ENCODE measurements at places on chromosomes 13 and 19. TPM values are rescaled to one million over a fixed set of nuclear protein-coding genes. Genes with fewer than 3 reads are reported as not detected.

DNA sequence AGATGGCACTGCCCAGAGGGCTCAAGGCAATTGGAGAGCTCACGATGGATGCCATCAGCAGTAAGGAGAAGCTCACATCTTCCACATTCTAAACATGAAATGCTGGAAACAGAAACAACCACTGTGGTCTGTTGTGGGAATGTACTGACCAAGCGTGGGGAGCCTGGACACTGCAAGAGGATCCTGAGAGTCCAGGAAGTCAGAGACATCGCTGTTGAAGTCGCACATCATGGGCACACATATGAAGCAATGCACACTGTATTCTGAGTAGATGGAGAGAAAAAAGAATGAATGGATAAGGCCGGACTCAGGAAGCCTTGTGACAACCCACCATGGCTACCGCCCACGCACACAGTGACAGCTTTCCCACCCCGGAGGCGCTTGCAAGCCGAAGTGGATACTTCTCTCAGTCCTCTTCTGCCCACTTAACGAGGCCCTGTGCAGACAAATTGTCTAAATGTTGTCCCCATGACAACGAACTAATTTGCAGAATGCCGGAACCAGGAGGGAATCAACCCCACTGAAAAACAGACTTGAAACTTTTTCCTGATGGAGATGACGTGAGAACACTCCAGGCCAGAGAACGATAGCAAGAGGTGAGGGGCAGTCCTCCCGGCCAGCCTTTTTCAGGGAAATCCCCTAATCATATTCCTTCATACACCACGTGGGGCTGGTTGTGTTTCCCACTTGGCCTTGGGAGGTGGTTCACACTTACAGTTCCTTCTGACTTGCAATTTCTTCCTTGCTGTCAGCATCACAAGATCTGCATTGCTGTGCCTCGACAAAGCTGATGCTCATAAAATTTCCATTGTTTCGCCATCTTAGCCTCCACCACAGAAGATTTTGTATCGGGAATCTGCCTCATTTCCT lies 109.6 kb upstream of the SERP2 start:
- peak; percentile 20 for DNase-seq

DNA sequence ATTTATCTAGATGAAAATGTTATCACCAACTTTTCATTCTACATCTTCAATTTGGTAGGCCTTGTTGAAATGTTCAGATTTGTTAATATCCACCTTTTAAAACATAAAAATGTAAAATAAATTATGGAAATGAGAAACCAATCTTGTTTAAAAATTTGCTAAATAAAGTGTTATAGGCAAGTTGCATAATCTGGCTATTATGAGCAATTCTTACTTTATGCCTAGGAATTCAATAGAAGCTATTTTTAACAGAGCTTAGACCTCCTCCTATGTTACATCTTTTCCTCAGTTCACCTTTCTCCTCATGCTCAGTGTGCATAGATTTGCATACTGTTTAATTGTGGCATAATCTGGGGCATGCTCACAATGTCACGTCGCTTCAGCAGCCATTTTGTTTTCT lies 87.9 kb upstream of the POSTN start:
- peak; percentile 7 for DNase-seq

- DNase-seq = no peak
Measured at GRCh38 chr19:46426035-46426505, 2.7 kb downstream of the PNMA8C start.

OR7D2 gene
- polyA plus RNA-seq = not detected

GRCh38 chr13:85148009-85148408 lies 651.2 kb downstream of the SLITRK6 start:
- DNase-seq = no peak

ZNF761 gene
- 7.9 TPM for polyA plus RNA-seq

DNA sequence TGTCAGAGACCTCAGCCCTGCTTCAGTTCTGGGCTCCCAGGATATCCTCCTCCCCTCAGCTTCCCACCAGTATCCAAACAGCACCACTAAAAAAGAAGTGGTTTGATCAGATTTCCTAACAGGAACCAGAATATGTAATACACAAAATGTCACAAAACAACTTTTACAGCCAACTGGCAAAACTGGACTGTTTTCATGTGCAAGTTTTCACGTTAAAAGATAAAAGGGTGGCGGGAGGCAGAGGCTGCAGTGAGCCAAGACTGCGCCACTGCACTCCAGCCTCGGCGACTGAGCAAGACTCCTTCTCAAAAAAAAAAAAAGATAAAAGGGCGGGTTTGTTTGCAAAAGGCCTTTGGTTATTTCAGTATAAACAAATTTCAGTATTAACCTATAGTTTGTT lies 13.1 kb downstream of the PCID2 start:
- DNase-seq = no peak

GRCh38 chr19:15195371-15196334 lies 5.1 kb downstream of the NOTCH3 start:
- peak; percentile 61 for DNase-seq

- DNase-seq = no peak
Measured at GRCh38 chr13:65860306-65860705, 1369.8 kb downstream of the PCDH9 start.

GRCh38 chr19:28641395-28641794 lies 571.6 kb downstream of the UQCRFS1 start:
- no peak for DNase-seq

GRCh38 chr13:32151240-32151639 lies 119.7 kb downstream of the FRY start:
- no peak for DNase-seq

DNA sequence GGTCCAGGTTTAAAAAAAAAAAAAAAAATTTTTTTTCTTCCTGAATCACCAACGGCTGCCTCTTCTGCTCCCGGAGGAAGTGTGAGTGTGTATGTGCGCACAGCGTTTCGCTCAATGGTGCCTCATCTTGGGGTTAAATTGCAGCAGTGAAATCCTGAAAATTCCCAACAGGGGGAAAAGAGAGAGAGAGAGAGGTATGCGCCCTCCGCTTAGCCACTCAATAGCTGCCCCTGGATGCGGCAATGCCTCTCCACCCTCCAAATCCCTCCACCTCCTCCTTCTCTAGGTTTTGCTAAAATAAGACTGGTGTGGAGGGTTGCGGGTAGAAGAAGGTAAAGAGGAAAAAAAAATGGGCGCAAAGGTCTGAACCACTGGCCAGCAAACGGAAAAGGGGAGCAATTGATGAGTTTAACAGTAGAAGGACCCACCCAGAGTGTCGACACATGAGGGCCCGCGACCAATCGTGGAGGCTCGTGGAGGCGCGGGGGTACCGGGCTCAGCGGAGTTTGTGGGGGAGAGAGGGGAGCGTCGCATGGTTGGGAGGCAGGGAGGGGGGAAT lies 853 bp upstream of the CACNA1A start:
- DNase-seq = peak; percentile 56

DNA sequence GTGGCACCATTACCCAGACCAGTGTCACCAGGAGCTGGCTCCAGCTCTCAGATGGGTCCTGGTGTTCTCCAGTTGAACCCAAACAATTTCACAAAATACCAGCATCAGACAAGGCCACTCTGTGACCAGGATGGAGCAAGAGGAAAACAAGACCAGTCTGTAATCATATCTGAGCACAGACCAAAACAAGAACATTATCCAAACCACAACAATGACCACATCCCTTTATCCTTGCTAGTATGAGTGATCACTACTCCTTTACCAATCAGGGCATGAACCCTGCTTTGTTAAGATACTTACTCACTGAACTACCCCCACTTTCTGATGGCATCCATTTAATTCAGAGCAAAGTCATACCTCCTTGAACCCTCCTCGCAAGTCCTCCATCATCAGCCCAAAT lies 145.9 kb downstream of the NUFIP1 start:
- DNase-seq = peak; percentile 34

GRCh38 chr19:40193587-40193849 lies 2.3 kb downstream of the MAP3K10 start:
- peak; percentile 29 for DNase-seq

DNA sequence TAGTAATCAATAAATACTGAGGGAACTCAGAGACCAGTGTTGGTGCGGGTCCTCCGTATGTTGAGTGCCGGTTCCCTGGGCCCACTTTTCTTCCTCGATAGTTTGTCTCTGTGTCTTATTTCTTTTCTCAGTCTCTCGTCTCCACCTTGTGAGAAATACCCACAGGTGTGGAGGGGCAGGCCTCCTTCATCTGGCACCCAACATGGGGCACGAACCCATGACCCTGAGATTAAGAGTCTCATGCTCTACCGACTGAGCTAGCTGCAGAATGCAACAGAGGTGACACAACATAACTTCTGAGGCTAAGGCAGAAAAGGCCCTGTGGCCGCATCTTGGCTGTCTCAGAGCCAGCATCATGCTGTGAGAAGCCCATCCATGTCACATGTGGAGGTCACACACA lies 5.3 kb upstream of the ZNF613 start:
- no peak for DNase-seq

GRCh38 chr13:38176664-38177063 lies 173.0 kb upstream of the UFM1 start:
- no peak for DNase-seq

GRCh38 chr13:91228940-91229339 lies 118.5 kb upstream of the MIR17HG start:
- DNase-seq = no peak

MEF2B gene
- 0.94 TPM for polyA plus RNA-seq

GRCh38 chr13:109422161-109422560 lies 364.2 kb downstream of the IRS2 start:
- no peak for DNase-seq

GRCh38 chr13:30105381-30105780 lies 202.0 kb downstream of the KATNAL1 start:
- DNase-seq = no peak

GRCh38 chr19:2306281-2306806 lies 1.6 kb downstream of the LINGO3 start:
- no peak for DNase-seq

CNN1 gene
- 196 TPM for polyA plus RNA-seq

CPB2 gene
- polyA plus RNA-seq = not detected

DNA sequence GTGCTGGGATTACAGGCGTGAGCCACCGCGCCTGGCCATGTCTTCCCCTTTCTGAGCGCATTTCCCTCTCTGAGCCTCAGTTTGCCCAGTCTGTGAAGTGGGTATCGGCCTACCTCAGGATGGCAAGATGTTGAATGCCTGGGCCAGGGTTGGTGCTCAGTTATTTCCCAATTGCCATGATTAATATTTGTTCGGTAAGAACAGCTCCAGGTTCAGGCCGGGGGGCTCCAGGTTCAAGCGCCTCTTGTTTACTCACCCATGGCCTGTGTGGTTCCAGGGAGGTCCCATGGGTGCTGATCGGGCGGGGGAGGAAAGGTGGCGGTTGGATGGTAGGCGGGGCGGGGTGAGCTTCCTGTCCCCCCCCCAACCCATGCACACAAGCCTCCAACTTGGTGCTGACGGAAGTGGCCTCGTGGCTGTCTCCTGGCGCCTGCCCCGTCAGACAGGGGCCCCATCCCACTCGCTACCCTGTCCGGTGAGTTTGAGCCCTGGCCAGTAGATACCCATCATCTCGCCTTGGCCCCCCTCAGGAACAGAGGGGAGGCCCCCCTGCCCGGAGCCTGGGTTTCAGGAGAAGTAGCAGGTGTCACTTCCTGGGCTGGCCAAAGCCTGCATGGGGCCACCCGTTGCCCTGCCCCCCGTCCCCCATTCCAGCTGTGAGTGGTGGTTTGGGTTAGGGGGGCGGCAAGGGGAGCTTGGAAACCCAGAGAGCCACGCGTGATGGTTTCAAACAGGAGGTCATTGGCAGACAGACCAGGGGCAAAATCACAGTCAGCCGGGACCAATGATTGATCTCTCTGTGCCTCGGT lies at the start of gene FCHO1:
Gene FCHO1, plus strand, starts transcription at position 375 of the 809 bp plus-strand sequence. CDS start 3,688 bp downstream, outside the sequence.
- DNase-seq = no peak

GRCh38 chr19:4570916-4571304 lies 11.4 kb upstream of the SEMA6B start:
- no peak for DNase-seq

DNA sequence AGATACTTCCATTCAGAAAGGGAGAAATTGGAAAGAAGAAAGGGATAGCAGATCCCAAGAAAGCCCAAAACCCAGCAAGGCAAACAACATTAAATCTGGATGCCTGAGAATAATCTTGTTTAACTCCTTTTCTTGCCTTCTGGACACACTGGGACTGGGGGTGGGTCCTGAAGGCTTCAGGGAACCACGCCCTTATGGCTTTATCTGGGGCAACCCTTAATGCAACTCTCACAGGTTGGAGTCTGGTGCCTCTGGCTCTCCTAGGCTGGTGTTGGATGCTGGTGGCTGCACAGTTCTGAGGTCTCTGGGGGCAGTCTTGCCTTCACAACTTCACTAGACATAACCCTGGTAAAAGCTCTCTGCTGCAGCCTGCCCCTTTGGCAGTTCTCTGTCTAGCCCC lies 27.9 kb downstream of the PAN3 start:
- DNase-seq = no peak

SPIB gene
- polyA plus RNA-seq = not detected

GRCh38 chr13:44470638-44471562 lies 97.3 kb downstream of the SERP2 start:
- DNase-seq = peak; percentile 40

DNA sequence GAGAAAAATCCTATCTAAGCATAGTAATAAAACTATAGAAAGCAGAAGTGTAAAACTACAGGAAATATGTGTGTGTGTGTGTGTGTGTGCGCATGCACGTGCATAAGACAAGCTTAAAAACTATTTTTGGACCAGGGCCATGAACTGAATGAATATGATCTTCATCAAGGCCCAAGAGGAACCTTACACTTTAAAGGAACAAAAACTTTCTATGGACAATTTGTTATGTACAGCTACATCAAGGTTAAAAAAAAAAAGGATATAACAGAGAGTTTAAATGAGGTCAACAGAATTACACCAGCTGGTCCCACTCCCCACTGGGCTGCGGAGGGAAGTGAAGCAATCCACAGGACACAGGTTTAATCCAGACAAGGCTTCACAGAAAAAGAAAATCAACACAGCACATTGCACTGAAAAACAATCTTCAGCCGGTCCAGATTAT lies 151.1 kb downstream of the LHFPL6 start:
- DNase-seq = peak; percentile 30

IZUMO1 gene
- not detected for polyA plus RNA-seq

- peak; percentile 52 for DNase-seq
Measured at GRCh38 chr13:109105899-109106298, 476.5 kb downstream of the MYO16 start.

EPSTI1 gene
- polyA plus RNA-seq = 1.6 TPM

ELSPBP1 gene
- polyA plus RNA-seq = not detected

ZNF708 gene
- polyA plus RNA-seq = 1.7 TPM

GRCh38 chr19:9972103-9972502 lies 35.8 kb upstream of the OLFM2 start:
- DNase-seq = no peak

FBL gene
- polyA plus RNA-seq = 405 TPM

GRCh38 chr19:50551034-50551714 lies 17.1 kb downstream of the LRRC4B start:
- no peak for DNase-seq

CEACAM3 gene
- polyA plus RNA-seq = not detected

KLF1 gene
- polyA plus RNA-seq = not detected

DNA sequence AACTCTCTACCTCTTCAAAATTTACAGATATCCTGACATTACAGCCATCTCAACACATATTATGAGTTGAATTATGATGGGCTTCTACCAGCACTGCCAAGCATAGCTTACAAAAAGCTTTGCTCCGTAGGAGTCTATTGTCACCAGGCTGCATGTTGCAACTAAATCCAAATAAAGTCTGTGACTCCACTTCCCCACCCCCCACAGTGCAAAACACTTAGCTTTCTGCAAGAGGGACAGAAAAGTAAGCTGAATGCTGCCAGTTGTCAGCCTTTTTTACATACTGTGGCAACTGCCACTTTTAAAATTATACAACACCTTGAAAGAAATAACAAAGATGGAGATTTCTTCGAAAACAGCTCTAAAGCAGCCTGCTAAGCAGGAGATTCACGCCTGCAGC lies 189.1 kb downstream of the FGF14 start:
- no peak for DNase-seq

Data from IMR-90 (cell line).